CD4-positive, alpha-beta T cell treated with Interleukin-10 for 1 hour (primary cell): ENCODE measurements at places on chromosomes 2 and 18.

DNA sequence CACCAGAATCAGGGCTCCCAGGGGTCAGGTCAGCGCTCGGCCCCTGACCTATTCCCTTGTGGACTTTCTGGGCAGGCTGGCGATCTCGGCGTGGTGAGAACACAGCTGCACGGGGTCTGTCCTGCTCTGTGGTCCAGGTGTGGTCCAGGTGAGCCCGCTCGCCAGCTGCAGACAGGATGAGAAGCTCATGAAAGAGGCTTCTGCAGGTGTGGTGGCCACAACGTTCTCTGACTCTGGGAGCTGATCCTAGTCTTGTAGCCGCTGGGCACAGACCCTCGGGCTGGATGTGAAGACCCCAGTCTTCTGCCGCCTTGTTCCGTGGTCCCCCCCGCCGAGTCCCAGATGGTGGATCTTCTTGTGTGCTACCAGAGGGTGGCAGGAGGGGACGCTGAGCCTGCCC, 129.7 kb downstream of the RTP5 start:
- DNase-seq, result no peak

DNA sequence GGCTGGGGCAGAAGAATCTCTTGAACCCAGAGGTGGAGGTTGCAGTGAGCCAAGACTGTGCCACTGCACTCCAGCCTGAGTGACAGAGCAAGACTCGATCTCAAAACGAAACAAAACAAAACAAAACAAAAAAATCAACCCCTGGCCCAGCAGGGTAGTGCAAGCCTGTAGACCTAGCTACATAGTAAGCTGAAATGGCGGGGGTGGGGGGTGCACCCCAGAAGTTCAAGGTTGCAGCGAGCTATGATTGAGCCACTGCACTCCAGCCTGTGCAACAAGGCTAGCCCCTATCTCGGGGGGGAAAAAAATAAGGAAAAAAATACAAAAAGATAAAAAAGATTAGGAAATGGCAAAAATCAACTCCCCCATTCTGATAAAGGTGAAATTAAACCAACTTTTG, 6.4 kb downstream of the ATL2 start:
- no peak for DNase-seq

DNA sequence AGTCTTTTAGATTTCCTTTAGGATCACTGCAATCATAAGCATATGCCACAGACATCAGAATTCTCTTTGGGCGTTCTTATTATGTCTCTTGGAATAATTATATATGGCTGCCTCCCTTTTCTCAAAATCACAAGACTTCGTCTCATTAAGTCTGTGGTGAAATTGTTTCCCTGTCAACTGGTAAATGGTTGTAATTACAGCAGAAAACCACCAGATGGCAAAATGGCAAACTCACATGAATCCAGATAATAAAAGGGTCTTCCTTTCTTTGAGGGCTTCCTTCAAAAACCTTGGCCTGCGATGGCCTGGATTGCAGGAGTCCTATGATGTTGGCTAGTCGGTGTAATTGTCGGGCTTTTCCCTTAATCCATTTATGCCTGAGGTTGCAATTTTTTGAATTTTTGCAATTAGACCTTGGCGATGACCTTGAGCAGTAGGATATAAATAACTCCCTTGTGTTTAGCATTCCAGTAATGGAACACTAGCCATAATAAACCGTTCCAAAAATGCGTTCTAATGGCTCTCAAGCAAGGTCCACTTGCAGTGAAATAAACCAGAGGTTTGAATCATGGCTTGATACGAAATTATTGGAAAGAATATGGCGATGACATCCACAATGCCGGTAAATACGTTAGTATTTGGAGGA, 656.4 kb downstream of the MBD2 start:
- DNase-seq, result peak; percentile 19

GRCh38 chr2:55309446-55309845, 40.4 kb upstream of the MTIF2 start:
- DNase-seq, result no peak

DNA sequence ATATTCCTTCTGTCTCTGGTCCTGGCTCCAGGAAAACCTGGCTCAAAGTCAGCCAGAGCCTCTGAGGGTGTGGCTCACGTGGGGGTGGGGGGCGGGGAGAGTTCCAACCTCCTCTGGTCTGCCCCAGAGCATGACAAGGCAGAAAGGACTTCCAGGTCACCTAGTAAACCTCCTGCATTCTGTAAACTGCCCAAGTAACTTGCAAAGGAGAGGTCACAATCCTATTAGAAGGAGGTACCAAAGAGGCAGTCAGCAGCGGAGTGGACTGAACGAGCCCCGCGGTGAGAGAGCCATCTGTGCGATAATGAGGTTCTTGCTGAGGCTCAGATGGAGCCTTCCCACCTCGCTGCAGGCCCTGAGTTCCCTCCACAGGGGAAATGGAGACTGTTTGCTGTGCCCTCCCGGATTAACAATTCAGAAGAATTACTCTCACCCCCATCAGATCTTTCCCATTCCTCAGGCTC, 58.9 kb upstream of the GATA6 start:
- no peak for DNase-seq

DNA sequence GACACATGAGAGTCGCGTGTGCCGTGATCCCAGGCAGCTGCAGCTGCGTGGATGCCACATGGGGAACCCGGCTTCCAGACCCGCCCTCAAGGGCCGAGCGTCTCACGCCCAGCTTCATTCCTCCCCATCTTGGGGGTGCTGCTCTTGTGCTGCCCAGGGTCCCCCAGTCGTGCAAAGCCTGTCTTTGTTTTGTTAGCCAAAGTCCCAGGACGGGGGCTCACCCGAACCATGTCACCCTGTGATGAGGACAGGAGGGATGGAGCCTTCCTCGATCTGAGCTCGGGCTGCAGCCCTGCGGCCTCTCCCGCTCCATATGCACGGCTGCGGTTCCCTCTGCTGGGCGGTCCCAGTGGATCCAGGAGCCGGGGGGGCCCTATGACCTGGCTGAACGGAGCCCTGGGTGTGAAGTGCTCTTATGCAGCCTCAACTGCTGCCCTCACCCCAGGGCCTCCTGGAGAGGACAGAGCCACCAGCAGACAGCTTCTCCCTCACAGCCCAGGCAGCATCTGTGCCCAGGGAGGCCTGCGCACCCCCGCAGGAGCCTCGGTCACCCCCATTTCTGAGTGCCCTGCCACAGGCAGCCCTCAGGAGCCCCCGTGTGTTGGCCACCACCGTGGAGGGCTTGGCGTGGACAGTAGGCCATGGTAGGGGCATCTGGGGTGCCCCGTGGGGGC, 99.0 kb upstream of the CTDP1 start:
- DNase-seq, result no peak

DNA sequence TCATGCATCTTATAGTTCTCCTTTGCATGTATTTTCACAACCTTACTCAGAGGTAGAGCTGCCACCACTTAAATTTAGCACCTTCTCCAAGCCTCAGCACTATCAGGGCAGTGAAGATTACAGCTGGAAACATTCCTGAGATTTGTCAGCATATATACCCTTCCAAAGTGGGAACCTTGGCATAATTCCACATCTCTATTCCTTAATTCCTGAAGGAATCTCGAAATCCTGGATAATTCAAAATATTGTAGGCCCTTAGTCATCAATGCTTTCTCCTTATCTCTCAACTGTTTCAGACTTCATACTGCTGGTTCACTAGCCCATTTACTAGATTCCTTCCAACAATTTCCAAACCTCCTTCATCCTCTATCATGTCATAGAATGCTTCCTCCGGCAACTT, 87.4 kb downstream of the ITSN2 start:
- no peak for DNase-seq

DNA sequence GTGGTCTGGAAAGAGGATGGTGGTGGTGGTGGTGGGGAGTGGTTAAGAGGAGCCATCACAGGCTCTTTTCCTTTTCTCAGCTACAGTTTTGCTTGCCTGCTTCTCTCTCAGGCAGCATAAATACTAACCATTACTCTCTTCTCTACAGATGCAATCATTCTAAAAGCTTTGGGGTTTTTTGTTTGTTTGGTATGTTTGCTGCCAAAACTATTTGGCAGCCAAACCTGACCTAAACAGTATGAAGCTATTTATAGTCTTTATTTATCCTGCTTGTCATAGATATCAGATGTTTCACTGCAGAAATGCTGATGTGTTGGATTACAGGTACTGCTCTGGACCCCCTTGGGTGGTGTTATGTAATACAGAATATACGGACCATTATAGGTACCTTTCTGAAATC, 15.3 kb downstream of the SIX3 start:
- no peak for DNase-seq

GRCh38 chr18:58813105-58813504, 51.6 kb upstream of the ZNF532 start:
- DNase-seq, result no peak

GRCh38 chr2:168773719-168774521, 28.5 kb upstream of the NOSTRIN start:
- DNase-seq, result peak; percentile 30

DNA sequence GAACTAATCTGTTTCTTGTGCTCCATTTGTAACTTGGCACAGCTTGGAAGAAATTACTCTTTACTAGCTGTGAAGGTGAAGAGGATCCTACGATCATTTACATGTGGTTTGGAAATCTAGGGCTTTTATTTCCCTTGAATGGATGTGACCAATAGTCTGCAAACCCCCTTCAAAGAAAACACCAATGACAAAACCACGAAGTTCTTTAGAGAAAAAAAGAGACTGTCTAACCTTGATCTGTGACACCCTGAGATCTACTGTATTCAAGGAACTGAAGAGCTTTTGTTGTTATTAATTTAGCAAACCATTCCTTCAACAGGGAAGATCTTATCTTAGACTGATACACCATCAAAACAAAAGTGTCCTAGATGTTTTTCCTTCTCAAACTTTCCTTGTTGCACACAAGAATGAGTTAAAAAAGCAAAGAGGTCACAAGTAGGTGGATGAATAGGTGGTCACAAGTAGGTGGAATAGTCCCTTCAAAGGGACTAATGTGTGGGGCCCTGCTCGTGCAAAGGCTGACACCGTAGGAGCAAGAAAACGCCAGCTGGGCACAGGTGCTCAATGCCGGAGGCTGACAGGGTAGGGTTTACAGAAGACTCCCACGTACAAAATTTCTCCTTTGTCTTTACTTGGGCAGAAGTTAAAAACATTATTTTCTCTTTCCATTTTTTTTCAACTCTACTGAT, 95.6 kb upstream of the ITGB6 start:
- DNase-seq, result no peak

DNA sequence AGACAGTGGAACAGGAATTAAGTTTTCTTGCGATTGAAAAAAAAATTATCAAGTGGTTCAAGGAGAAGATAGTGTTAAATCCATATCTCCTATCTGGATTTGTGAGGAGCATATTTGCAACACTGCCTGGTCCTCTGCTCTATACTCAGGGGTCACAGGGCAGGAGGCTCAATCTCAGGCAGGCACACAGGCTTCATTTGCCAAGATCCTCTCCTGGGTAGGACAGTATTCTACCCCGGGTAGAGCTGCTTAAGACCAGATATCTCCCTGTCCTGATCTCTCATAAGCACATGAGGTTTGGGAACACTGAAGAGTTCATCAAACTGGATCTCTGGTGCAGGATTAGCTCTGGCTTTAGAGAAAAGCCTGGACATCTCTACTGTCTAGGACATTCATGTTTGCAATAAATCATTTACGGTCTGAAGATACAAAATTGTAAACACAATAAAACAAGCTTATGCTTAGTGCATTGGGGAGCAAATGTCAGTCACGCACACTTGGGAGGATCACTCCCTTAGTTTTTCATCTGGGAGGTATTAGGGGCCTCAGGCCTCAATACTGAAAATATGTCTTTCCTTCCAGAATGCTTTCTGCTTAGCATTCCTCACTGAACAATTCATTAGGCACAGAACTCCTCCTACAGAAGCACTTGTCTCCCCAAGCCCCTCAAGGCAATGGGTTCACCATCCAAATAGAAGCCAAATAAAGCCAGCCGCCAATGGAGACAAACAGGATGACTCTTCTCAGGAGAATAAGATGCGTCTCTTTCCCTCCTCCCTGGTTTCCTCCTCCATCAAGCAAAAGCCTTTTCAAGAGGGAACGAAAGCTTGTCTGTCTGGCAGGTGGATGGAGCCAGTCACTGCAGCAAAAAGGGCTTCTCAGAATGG, 34.1 kb upstream of the LCLAT1 start:
- DNase-seq, result no peak

DNA sequence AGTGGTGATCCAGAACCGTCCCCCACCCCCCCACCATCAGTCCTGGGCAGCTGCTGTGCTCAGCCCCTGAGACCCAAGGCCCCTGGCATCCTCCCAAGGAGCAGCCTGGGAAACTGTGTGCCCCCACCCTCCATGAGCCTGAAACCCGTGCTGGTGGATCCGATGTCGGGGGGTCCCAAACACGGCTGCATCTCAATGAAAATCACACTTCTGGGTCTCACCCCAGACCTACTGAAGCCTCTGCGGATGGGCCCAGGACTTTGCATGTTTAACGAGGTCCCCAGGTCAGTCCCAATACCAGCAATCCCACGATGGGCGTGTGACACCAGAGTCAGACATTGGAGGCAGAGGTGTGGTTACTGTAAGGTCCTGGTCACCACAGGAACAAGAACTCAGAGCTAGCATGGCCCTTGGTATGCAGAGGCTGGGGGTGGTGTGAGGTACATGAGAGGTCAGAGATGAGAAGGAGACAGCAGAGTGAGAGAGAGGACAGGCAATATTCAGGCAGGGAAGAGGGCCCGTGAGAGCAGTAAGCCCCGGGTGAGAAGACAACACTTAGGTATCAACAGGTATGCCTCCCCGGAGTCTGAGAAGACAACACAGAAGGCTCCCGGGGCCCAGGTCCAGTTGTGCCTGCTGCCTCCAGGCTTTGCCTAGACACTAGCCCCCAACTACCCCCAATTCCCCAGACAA, 32.6 kb downstream of the MRPL35 start:
- no peak for DNase-seq

DNA sequence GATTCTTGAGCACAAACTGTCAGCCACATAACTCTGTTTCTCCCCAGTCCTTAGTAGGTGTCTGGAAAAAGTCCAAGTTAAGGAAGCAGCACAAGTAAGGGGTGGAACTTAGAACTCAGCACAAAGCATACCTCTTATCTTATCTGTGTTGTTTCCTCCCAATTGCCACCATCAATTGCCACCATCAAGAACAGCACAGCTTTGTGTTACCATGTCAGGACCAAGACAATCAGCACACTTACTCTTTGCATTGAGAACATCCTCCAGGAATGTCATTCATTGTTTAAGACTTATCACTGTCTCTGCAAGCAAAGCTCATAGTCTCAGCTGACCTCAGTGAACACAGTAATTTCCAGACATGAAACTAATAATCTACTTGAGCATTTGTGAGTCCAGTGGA, 212.7 kb upstream of the FSHR start:
- no peak for DNase-seq

- no peak for DNase-seq
These were observed 3.8 kb downstream of the DCC start for GRCh38 chr18:52343731-52344340.

DNA sequence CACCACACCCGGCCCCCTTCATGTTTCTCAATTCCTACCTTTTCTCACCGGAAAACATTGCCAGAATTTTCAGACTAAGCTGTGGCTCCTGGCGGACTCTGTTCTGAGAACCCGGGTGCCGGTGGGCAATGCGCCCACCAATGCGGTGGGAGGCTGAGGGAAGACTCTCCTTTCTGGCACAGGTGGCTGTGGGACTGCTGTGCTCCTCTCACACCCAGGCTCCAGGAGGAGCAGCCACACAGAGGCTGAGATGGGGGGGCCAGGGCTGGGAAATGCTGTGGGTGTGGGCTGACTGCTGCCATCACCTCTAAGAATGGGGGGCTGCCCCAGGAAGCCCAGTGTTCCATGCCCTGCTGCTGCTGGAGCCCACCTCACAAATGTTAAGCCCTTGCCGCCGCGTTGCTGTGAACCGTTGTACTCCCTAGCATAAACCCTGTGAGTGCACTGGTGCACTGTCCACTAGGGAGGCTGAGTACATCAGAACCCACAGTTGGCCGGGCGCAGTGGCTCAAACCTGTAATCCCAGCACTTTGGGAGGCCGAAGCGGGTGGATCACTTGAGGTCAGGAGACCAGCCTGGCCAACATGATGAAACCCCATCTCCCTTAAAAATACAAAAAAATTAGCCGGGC, 152.6 kb downstream of the LDLRAD4 start:
- DNase-seq, result no peak
